ENCODE measurements at places on chromosomes 2 and 18.

GRCh38 chr2:148603562-148603920 is 41.0 kb upstream of the EPC2 start:
- DNase-seq = no peak

DNA sequence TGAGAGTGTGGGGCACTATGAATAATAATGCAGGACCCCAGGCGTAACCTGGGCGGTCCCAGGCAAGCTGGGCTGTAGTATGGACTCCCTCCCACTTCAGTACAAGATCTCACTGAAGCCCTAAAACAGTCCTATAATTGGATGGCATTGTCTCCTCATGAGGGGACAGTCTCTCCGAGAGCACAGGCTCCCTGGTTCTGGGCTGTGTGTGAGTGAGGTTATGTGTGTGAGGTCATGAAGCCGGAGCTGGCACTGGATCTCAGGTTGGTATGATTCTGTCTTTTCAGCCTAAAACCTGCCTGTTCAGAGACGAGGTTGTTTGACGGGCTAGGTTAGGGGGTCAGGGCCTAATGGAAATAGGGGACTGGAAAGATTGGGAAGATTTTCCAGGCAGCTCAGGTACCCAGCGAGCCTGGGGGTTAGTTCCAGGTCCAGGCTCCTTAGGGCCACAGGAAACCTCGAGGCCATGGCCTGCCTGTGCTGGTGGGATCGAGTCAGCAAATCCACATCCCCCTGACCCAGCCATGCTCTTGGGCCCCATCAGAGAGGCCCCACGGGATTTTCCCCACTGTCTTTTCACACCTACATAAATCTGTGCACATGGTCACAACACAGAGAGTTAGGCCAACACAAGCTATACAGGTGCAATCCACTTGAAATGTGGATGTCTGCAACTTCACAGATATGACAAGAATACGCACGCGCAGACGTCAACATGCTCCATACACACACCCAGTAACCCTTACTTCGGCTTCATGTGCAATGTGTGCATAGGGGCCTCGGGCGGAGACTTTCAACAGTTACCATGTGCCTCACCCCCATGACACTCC is 94.8 kb downstream of the INHBB start:
- no peak for DNase-seq

GRCh38 chr2:229780856-229781773 is 66.8 kb upstream of the DNER start:
- DNase-seq = no peak

- DNase-seq = no peak
Observed at GRCh38 chr2:65380255-65380654, 52.1 kb downstream of the SPRED2 start.

GRCh38 chr2:211228559-211228958 is 672.2 kb downstream of the CPS1 start:
- DNase-seq = no peak

GRCh38 chr2:163580757-163581156 is 155.1 kb downstream of the FIGN start:
- no peak for DNase-seq

DNA sequence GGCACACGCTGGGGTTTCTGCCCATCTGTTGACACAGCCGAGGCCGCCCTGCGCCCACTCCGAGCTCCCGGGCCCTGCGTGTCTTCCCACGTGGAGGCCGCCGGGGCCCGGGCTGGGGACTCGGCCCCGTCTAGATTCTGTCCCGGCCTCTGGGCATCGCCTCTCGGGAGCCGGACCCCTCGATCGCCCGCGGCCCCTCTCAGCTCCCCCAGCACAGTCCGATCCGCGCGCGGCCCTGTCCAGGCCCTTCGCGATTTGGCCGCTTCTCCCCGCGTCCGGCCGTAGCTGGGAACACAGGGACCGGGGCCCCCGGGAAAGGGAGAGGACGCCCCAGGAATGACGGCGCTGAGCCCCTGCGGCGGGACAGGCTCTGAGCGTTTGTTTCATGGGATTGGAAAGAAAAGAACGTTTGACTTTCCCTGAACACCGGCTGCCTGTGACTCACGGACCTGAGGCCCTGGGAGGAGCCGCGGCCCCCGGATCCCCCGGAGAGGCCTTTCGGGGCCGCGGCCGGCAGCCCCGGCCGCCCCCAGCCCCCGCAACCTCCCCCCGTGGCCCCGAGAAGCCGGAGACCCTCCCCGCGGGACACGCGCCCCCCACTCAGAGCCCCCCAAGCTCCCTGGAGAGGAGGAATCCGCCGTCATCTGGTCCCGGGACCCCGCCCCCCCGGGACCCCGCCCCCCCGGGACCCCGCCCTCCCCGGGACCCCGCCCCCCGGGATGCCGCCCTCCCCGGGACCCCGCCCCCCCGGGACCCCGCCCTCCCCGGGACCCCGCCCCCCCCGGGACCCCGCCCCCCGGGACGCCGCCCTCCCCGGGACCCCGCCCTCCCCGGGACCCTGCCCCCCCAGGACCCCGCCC is 62.7 kb upstream of the CTDP1 start:
- no peak for DNase-seq

GRCh38 chr2:215565897-215566296 is 130.0 kb upstream of the FN1 start:
- DNase-seq = no peak

DNA sequence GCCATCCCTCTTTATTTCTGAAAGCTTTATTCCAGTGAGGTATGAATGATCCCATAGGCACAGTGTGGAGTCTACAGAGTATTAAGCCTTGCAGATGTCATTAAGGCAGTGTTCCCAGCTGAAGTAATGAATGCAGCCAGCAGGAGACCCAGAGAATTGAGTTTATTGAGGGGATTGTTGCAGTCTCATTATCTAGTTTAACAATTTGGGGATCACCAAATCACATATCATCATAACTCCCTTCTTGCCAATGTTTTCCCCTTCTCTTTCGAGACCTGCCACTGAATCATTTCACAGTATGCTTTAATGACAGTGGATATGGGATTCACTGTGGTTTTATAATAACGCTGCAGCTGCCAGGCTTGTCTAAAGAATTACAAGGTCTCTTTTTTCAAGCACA is 249.3 kb upstream of the FSHR start:
- no peak for DNase-seq

DNA sequence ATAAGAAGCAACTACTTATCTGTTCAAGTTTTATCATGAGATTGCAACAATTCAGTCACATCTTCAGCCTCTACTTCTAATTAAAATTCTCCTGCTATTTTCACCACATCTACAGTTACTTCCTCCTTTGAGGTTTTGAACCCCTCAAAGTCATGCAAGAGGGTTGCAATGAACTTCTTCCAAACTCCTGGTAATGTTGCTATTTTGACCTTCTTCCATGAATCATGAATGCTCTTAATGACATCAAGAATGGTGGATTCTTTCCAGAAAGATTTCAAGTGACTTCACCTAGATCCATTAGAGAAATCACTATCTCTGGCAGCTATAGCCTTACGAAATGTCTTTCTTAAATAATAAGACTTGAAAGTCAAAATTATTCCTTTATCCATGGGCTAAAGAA is 1052.8 kb upstream of the NRXN1 start:
- no peak for DNase-seq

All from BJ (cell line).